ENCODE measurements at places on chromosomes 6 and 20.

DNA sequence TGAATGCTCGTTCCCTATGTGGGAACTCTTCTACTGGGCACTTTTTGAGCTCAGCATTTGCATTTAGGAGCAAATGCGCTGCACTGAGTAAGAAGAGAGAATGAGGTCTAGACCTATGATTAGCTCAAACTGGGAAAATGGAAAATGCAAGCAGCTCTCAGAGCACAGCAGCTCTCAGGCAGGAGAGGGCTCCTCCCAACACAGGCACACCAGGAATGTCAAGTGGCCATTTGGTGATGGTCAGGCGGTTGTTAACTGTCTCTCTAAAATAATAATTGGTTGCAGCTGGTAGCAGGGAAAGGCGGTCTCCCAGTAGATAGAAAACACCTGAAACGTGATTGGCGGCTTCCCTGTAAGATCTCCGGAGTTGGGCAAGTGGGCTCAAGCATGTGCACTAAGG, 162.0 kb upstream of the ECI2 start:
- no peak for DNase-seq

DNA sequence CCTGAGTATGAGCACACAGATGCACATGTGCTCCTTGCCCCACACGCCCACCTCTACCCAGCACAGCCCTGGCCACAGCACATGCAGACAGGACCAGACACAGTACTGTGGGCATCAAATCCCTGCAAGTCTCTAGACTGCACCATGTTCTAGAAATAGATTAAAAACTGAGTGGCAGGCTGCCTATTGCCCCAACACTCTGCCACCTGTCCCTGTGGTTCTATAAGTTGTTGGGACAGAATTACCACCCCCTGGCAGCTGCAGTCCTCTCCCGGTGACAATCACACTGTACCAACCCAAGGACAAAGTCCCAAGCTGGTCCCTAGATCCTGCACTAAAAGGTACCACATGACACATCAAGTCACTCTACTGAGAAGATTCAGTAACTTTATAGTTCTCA, 70.2 kb downstream of the B3GAT2 start:
- DNase-seq, result no peak

GRCh38 chr6:149429427-149430360, 29.6 kb downstream of the SUMO4 start:
- no peak for DNase-seq

- DNase-seq, result peak; percentile 46
Measured at GRCh38 chr20:59042151-59042795, at the start of gene PRELID3B. PRELID3B (minus strand) TSS chr20:59042786; CDS start chr20:59042730, 56 bp downstream.

- no peak for DNase-seq
Measured at GRCh38 chr6:118717106-118717505, 65.7 kb upstream of the CEP85L start.

DNA sequence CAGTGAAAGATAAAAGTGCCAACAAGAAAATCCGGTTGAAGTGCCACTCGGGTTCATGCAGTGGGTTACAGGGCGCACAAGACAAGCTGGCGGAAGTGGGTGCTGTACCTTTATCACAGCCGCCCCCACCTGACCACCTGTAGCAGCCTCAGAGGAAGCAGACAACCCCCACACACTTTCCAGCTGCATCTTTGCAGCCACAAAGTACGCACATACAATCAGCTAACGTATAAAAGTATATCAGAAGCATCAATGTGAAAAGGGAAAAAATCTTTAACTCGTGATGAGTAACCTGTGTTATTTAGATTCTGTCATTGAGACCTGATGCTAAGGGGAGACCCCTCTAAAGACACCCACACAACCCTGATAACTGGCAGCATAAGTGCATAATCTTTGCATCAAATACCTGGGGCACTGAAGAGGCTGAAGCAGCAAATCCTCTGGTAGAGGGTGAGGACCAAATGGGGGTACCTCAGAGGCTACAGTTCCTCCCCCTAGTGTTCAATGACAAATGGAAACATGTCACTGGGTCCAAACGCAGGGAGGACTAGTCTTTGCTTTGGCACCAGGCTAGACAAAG, 22.1 kb downstream of the BACH2 start:
- no peak for DNase-seq

GRCh38 chr20:14979453-14979986, 642.1 kb upstream of the FLRT3 start:
- DNase-seq, result no peak

GRCh38 chr6:155313602-155314091, 637 bp downstream of the TFB1M start:
- no peak for DNase-seq

DNA sequence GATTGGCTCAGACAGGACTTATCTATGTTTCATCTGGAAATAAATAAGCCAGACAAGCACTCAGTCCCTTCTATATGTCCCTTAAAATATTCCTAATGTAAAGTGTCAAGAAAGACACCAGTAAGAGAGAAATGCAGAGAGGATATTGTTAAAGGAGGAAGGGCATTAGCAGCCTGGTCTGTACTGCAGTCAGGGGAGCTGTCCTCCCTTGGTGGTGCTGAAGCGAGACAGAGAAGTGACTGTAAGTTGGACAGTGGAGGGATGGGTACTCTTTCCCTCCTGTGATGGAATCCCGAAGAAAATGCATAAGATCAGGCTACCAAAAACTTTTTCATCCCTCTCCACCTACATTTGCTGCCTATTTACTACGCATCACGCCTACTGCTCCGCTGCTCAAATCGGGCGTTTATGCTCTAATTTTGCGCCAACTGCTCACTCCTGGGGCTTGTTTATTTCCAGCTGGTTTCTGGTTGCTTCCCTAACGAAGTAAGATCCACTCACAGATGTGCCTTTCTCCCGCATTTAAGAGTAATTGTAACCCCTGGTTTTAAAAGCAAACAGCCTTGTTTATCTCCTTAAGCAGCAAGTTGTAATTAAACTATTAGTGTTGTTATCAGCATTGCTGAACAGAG, 35.2 kb downstream of the PHACTR1 start:
- DNase-seq, result peak; percentile 69
